Fibroblast of skin of abdomen (primary cell): ENCODE measurements at places on chromosomes 7 and 10.

- peak; percentile 25 for DNase-seq
Observed at GRCh38 chr7:19491821-19492452, 216.9 kb downstream of the POLR1F start.

GRCh38 chr10:19629567-19629966, 186.7 kb upstream of the PLXDC2 start:
- peak; percentile 44 for DNase-seq

DNA sequence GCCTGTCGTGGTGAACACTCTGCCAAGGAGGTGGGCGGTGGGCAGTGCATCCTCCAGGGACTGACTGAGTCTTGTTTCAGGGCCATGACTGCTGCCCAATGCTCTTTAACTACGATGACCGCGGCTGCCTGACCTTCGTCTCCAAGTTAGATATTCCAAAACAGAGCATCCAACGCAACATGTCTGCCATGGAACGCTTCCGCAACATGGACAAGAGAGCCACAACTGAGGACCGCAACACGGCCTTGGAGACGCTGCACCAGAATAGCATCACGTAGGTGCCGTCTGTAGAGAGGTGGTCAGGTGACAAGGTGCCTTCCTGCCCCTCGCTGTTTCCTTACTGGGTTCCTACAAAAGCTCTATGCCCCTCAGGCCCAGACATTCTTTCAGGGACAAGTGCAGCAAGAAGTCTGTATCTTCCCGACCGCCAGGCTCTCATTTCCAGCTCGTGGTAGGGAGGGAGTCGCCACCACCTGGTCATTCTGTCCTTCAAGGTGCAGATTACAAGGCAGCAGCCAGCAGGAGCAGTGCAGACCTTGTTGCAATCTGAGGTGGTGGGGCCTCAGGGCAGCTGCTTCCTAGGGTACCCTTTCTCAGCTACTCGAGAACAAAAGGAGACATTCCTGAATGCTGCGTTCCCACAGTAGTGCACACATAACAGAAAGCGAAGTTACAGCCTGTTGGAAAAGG, 14.9 kb upstream of the ARPC1B start:
- DNase-seq: no peak

DNA sequence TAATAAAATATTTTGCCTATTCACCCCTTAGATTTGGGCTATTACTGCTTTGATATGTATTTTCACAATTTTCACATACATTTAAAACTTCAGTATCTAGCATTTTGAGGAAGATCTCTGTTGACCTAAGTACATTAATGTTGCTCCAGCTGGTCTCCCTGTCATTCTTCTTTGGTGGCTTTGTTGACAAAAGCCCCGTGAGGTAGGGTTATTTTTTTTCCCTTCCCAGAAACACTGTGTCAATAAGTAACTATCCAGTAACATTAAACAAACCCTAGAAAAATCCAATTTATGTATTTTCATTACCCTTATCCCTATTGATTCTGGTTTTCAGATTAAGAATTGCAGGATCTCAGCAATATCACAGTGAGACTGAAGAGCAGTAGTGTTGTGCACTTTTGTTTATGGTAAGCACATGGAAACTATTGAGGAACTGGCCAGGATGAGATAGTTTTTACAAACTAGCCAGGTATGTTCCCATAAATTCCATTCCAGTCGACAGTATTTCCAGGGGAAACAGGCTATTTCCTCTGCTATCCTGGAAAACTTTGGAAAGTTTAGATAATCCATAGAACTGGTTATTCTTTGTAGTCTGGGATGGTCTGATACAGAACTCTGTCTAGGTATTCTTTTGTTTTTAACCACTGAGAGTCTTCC, 198.2 kb downstream of the PON1 start:
- DNase-seq: no peak

DNA sequence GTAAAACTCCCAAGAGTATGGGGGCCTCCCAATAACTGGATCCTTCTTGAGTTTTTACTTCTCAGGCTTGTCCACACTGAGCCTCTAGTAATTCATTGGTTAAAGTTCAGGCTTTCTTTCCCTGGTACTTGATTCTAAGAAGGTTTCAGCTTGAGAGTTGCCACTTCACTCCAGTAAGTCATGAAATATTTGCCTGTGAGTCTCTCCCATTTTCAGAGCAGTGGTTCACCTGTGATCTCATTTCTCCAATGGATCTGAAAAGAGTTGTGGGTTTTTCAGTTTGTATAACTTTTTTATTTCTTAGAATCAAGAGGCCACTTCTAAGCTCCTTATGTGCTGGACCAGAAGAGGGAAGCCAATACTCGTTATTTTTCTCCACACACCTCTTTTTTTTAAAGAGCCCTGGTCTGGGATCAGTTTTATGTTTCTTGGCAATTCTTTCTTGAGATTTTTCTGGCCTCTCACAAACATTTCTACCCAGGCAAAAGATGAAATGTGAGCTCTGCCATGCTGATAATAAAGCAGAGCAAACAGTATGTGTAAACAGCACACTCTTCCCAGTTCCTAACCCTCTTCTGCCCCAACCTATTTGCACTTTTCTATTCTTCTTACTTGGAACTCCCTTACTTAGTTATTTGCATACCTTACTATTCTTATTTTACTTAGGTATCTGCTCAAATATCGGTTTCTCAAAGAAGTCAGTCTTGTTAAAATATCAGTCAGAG, 983.4 kb downstream of the CCSER2 start:
- DNase-seq: no peak

DNA sequence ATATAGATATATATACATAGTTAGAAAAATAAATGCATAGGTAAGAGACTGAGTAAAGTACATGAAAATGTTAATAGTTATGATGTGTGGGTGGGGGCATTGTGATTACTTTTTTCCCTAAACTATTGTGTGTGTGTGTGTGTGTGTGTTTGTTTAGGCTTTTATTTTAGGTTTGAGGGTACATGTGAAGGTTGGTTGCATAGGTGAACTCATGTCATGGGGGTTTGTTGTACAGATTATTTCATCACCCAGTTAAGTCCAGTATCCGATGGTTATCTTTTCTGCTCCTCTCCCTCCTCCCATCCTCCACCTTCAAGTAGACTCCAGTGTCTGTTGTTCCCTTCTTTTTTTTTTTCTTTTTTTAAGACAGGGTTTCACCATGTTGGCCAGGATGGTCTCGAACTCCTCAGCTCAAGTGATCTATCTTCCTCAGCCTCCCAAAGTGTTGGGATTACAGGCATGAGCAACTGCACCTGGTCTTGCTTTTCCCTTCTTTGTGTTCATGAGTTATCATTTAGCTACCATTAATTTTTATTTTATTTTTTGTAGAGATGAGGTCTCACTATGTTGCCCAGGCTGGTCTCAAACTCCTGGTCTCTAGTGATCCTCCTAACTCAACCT, 1.9 kb upstream of the RUFY2 start:
- DNase-seq: no peak

- DNase-seq: no peak
Observed at GRCh38 chr10:18261063-18261610, 120.9 kb downstream of the CACNB2 start.

GRCh38 chr7:94834359-94834758, 73.0 kb upstream of the PPP1R9A start:
- no peak for DNase-seq

- no peak for DNase-seq
Observed at GRCh38 chr10:111548084-111548726, 471.4 kb downstream of the ADRA2A start.

DNA sequence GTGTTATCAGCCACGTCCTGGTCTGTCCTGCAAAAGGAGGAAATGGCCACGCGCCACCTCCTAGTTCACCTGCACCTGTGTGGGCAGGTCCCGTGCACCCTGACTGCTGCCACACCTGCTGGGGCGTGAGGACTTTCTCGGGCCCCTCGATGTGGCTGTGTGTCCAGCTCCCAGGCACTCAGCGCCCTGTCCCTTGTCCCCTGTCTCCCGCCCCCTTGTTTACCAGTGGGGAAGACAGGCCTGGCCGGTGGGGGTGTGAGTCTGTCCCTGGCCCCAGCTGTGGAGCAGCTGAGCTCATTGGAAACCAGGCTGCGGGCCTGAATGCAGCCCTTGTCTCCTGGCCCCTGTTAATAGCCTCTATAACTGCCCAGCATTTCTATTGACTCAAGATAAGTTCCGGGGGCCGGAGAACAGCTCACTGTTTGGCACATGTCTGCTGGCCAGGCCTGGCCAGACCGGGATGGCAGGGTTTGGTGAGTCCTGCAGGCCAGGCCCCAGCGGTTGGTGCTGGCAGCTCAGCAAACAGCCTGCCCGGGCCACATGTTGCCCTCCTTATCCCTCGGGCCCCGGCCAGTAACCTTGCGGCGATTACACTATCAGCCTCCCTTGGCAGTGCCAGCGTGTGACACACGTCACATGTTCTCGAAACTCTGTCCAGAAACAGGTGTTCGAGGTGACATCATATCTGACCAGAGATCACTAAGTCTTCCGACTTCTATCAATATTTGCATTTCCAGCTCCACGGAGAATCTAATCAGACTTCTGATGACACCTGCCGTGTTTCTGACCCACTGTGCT, 52.1 kb downstream of the FOXL3 start:
- DNase-seq: no peak

- no peak for DNase-seq
Observed at GRCh38 chr10:97100657-97101056, 85.1 kb downstream of the SLIT1 start.

DNA sequence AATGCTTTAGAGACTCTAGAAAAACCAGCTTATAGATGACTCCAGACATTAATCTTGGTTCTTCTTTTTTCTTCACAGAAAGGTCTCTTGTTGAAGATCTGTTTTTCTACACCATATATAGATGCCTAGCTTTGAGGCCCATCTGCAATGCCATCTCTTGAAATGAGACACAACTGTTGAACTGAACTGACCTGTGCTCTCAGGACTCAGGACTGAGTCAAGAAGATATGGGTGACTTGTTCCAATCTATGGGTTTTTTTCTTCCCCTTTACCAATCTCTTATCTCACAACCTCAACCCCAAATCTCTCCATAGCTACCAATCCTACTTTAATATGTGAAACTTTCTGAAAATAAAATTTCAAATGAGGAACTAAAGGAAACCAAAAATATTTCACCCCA, 194.7 kb downstream of the SNX13 start:
- DNase-seq: no peak

DNA sequence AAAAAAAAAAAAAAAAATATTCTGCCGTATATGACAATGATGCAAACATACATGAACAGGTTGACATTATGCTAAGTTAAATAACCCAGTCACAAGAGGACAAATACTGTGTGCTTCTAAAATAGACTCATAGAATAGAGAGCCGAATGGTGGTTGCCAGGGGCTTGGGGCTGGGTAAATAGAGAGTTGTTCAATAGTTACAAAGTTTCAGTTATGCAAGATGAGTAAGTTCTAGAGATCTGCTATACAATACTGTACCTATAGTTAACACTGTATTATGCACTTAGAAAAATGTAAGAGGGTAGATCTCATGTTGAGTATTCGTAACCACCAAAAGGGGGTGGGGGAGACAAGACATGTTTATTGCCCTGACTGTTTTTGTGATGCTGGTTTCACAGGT, 77.1 kb upstream of the GNAI1 start:
- DNase-seq: no peak

- no peak for DNase-seq
Observed at GRCh38 chr10:43949351-43949750, 300.7 kb upstream of the ZNF32 start.

DNA sequence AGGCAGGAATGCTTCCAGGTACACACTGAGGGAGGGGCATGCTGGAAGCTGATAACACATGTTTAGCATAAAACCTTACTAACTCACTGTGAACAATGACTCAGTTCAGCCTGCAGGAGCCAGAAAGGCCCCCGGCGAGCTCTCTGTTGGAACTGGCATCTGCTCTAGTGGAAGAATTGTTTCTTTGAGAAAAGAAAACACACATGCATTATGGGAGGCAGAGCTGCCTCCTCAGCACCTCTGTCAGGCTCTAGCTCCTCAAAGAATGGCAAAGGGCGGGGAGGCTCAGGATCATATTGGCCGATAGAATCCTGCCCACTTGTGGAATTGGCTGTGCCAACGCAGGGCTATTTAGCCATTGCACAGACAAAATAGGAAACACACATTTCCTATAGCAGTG, 338.3 kb downstream of the CXCL12 start:
- peak; percentile 53 for DNase-seq

- no peak for DNase-seq
Observed at GRCh38 chr10:88551246-88551645, 31.9 kb downstream of the RNLS start.

GRCh38 chr10:1320739-1321320, 264.6 kb downstream of the WDR37 start:
- no peak for DNase-seq

DNA sequence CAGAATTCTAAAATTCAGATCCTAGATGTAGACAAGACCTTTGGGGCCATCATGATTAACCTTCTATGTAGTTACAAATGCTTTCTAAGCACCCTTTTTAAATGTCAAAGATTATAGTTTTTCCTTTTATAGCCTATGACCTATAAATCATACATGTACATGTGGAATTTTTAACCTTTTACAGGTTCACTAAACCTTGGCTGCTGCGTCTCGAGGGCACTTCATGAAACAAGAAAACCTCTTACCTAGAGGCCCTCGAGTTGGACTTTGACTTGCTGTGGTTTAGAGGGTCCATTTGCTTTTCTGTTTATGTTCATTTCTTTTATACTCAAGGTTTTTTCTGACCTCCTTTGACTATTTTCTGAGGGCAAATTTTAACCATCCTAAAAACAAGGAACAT, 302.2 kb downstream of the CSTF2T start:
- DNase-seq: no peak

- peak; percentile 14 for DNase-seq
Observed at GRCh38 chr7:29588900-29589696, 25.5 kb downstream of the PRR15 start.

- no peak for DNase-seq
Observed at GRCh38 chr7:91596287-91596686, 284.2 kb downstream of the MTERF1 start.

DNA sequence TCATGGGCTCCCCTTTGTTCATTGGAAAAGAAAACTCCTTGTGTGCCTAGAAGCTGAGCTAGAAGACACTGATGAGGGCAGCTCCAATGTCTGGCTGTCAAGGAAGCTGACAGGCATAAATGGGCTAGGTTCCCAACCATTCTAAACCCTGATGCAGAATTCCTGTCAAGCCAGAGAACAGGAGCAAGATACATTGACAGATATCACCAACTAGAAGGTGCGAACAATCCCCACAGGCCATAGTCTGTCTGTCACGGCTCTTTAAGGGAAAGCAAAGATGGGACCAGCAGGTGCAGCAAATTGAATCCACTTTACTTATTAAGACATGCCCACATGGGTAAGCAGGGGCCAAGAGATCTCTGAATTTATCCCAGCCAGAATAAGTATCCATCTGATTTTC, 617.9 kb upstream of the POT1 start:
- no peak for DNase-seq

- DNase-seq: no peak
Observed at GRCh38 chr7:71133856-71134255, 1.9 kb downstream of the GALNT17 start.
